ENCODE measurements at places on chromosomes 16 and 17.

DNA sequence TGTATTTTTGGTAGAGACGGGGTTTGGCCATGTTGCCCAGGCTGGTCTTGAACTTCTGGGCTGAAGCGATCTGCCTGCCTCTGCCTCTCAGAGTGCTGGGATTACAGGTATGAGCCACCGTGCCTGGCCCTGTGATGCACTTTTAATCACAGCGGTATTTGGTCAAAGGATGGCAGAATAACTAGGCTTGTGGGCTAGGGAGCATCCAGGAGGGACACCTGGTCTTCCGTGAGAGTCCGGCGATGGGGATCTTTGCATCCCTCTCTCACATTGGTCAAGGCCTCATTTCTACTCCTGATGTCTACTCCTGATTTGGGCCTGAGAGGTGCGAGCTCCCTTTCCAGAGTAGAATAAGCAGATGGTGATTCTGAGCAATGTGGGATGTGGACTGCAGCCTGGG is 257.9 kb upstream of the CACNG5 start:
- no peak for DNase-seq

GRCh38 chr16:87498324-87499188 is 5.7 kb upstream of the ZCCHC14 start:
- no peak for DNase-seq

- peak; percentile 27 for DNase-seq
Observed at GRCh38 chr16:65833171-65833871, 533.2 kb upstream of the CDH5 start.

- no peak for DNase-seq
Observed at GRCh38 chr17:79188048-79188447, 113.4 kb downstream of the ENGASE start.

DNA sequence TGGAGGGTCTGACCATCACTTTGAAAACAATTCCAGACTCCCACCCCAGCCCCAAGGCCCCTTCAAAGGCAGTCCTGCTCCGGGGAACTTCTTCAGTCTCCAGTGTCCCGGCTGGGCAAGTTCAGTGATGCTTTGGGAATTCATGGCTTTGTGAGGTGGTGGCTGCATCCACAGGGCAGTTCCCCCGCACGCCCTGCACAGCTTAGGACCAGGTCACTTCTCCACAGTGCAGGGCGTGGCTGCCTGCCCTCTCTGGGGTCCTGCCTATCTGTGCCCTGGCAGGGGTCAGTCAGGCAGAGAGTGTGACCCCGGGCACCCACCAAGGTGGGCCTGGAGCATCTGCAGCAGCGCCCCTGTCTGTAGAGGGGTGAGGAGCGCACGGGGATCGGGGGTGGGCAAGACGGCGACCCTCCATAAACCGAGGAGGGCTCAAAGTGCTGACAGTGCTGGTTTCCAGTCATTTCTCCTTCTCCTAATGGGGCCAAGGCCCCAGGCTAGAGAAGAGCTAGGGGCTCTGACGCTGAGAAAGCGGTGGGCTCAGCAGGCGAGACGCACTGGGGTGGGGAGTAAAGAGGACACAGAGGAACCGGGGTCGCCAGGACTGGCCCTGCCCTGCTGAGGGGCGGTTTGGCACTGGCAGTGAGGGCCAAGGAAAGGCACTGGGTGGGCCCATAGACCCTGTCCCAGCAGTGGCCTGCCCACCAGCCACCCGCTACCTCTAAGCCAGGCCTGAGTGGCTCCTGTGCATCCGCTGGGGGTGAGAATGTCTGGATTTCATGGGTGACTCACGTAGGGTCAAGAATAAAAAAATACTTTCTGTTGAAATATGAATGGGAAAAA is 4.2 kb upstream of the ARHGAP27 start:
- no peak for DNase-seq

DNA sequence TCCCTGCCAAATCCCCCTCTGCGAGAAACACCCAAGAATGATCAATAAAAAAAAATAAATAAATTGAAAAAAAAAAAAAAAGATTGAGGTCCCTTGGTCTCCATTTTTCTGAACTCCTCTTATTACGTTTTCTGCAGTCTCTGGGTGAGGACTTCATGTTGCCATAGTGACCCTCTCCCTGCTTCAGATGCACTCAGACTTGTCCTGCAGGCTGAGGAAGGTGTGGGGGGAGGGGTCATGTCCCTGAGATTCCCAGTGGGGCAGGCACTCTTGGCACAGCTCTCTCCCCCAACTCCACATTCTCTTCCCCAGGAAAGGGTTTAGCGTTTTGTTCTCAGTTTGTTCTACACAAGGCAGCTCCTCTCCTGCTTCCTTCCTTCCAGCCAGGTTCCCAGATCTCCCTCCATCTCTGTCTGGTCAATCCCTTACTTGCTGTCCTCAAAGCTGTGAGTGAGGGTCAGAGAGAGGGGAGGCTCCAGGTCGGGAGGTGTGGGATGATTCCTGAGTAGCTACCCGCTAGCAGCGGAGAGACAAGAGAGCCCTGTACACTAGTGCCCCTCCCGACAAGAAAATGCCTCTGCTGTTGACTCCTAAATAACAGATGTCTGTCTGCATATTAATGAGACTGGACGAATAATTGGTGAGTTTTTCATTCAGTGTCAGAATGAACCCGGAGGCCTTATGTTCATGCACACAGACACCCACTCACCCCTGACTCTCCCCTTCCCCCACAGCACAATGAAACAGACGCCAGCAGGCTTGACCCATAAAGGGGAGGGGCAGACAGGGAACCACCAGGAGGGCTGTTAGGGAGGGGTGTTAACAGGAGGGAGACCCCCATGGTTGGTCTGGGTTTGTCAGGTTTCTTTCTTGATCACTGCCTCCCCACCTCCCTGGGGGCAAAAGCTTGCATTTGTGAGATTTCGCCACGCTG is 9.2 kb downstream of the RND2 start:
- no peak for DNase-seq

DNA sequence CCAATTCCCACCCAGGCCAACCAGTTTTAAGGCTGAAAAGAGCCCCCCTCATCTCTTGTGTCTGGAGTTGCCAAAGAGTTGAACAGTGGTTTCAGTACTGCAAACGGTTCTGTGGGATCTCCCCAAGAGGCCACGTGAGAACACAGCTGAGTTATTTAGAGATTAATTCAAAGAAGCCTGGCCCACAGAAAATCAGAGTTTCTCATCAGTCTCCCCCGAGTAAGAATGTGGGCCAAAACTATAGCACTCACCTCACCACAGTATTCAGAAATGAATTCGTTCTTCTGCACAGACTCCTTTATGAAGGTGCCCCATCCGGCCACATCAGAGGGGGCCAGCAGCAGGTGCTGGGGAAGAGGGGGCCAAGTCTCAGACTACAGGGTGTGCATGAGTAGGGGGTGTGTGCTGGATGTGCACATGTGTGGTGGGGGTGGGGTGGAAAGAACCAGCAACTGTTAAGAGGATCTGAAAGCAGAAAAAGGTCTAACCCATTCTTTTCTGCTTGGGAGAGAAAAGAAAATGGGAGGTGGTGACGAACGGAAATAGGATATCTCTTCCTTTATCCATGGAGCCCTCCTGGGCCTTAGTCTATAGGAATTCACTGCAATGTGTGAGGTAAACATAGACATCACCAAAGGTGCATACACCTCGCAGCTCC is 22.6 kb downstream of the CNTNAP1 start:
- no peak for DNase-seq

- no peak for DNase-seq
Observed at GRCh38 chr16:10987361-10988163, 43.2 kb downstream of the CLEC16A start.

All from right hindlimb (tissue), 1 donor.